ENCODE measurements at places on chromosomes 7 and 10.

- DNase-seq: no peak
Measured at GRCh38 chr7:94623820-94624219, 32.1 kb downstream of the SGCE start.

- no peak for DNase-seq
Measured at GRCh38 chr7:149792220-149792595, 18.8 kb upstream of the ZNF467 start.

- DNase-seq: peak; percentile 77
Measured at GRCh38 chr10:72316748-72317435, 37.8 kb downstream of the DNAJB12 start.

DNA sequence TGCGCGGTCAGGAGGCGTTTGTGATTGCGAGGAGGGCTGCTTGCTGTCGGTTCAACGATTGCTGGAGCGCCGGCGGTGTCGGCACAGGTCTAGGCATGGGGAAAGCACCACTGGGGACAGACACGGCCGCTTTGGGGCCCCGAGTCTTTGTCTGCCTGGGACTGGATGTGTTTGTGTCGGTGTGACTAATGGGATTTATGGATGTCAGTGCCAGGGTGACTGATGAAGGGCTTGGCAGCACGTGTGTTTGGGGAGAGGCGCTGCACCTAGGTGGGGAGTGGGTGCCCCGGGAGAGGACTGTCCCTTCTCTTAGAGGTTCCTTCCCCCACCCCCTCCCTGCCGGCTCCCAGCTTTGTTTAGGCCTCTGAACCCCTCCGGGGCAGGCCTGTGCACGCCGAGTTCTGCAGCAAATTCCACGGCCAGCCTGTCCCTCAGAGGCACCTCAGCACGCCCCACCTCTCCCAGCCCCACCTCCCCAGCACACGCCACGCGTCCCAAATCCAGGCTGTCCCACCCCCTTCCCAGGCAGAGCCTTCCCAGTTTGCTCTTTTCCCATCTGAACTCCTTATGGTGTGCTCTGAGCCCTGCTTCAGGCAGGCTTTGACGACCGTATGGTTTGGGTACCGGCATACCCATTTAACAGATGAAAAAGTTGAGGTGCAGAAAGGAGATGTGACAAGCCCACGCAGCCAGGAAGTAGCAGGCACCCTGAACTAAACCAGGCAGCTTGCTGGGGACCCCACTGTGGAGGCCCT is 6.4 kb upstream of the TNRC18 start:
- DNase-seq: peak; percentile 37

GRCh38 chr10:76454506-76455140 is 1023.2 kb downstream of the LRMDA start:
- DNase-seq: no peak

DNA sequence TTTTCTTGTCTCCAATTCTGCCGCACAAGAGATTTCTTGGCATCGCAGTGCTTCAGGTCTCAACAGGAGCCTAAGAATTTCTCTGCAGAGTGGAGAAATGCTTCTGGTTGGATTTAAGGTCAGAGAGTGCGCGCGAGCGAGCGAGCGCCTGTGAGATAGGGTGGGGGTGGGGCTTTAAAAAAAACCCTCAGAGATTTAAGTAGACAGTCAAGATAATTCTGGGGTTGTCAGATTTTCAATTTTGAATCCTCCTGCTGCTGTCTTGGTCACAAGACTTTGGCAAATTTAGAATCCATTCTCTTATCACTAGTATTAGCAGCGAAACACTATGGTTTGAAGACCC is 49.7 kb downstream of the CPEB3 start:
- no peak for DNase-seq

GRCh38 chr7:131556053-131556908 is at the start of gene PODXL:
Gene PODXL (minus strand): TSS chr7:131556628. CDS start chr7:131556359, 269 bp downstream.
- DNase-seq: no peak

DNA sequence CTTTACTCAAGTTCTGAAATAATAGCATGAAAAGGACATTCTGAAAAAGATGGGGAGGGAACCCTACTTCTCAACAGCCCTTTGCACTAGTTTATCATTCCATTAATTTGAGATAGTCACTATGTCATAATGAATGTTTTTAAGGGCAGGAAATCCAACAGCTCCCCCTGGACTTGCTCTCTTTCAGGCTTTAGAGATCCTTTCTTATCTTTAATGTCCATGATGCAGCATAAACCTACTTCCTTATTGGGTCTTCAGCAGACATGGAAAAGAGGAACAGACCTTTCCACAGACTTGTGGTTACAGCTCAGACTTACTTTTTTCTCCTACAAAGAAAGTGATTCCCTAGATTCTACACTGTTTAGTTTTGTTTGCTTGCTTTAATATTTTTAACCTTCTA is 87.3 kb downstream of the IDE start:
- no peak for DNase-seq

DNA sequence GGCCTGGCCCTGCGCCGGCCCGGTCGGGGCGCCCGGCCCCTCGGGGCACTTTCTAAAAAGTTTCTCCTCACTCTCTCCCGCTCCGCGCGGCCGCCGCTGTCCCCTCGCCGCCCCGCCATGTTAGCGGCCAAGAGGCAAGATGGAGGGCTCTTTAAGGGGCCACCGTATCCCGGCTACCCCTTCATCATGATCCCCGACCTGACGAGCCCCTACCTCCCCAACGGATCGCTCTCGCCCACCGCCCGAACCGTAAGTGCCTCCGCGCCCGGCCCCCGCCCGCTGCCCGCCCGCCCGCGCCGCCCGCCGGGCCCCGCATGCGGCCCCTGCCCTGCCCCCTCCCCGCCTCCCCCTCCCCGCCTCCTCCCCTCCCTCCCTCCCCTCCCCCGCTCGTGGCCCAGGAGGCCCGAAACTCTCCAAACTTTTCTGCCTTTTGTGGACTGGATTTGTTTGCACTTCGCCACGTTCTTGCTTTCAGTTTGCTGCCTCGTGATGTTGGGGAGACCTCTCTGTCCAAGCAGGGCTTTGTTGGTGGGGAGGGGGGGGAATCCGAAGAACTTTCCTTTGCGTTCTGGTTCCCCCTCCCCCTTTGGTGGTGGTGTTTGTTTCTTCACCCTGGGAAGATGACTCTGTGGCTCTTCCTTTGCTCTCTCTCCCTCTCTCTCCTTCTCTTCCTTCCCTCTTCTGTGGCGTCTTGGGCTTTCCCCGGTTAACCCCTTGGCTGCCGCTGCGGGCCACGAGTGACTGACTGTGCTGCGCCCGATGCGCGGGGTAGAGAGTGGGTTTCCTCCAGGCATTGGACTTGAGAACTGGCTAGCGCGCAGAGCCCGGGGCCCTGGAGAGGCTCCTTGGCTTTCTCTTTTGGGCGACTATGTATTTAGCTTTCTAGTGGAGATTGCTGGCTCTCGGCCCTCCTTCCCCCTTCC is 1.6 kb downstream of the TCF7L2 start:
- peak; percentile 62 for DNase-seq

GRCh38 chr10:109689785-109690184 is 233.5 kb downstream of the XPNPEP1 start:
- no peak for DNase-seq

DNA sequence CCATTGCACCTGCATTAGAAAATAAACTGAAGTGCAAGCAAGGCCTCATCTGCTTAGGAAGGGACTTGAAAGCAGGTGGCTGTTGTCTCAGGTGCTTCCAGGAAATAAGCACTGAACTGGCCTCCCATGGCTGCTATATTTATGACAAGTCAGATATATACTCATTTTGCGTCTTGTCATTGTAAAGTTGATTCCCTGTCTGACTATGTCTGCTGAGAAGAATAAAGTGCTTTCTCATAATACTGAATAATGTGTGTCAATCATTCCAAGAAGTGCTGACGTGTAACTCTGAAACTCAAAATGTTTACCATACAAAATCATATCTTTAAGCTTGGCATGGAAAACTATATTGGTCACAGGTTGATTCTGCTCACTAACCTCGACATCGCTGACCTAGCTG is 44.9 kb upstream of the SVOPL start:
- no peak for DNase-seq

DNA sequence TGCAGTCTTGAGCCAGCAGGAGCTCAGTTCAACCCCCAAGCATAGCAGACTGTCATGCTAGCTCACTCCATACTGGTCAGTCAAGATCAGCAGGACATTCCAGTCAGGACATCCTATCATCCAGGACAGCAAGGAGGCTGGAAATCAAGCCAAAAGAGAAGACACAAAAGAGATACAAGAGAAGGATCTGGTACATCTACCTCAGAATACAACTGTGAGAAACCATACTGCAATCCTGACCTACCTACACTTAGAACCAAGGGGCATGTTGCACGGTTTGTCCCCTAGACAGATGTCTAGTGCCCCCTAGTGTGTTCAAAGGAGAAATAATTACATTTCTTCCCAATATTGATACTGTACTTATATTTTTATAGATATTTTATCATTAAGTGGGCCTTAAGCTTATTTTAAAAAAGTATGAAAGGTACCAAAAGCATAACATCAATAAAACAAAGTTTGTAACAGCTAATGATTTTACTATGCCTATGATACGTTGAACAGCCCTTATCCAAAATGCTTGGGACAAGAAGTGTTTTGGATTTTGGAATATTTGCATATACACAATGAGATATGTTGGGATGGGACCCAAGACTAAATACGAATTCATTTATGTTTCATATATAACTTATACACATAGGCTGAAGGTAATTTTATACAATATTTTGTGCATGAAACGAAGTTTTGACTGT is 26.7 kb downstream of the ERCC6 start:
- peak; percentile 22 for DNase-seq

- DNase-seq: no peak
Measured at GRCh38 chr7:37027104-37027503, 302.8 kb upstream of the AOAH start.

DNA sequence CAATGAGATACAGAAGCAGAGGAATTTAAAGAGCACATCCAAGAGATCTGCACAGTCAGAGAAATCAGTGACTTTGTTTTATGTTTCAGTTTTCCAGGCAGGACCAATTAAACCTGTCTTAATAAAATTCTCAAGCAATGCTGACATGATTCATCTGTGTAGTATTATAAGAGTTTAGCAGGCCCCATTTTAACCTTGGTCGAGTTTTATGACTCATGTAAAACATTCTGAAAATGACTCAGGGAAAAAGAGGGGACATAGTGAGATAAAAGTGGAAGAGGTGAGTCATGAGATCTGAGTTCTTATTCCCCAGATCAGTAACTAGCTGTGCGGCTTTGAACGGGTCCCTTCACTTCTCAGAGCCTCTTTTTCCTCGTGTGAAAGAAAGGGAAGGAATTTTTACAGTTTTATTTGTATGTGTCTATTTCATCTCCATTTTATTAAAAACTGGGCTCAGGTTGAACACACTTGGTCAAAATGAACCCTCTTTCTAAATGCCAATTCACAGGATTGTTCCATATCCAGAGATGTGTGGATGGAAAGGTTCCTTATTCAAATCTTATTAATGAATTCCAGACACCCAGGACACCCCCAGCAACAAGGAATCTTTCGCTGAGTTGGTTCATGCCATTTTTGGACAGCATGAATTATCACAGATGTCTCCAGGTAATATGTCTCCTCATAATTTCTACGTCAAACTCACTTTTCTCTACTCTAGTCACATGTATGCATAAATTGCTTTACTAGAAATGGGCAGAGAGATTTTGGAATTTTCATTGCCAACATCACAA is 143.2 kb downstream of the JAZF1 start:
- peak; percentile 44 for DNase-seq

DNA sequence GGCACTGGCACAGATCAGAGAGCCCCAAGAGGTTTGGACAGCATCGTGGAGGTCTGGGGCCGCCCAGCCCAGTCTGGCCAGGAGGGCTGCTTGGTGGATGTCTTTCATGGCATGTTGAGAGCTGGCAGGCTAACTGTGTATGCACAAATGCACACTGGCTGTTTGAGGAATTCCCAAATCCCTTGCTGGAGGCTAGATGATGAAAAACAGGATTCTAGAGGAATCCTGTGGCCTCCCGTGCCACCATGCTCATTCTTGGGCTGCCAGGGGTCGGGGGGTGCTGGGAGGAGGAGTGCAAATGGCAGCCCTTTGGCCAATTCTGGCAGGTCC is 26.5 kb downstream of the LEP start:
- DNase-seq: no peak

GRCh38 chr10:50991456-50992355 is 82.6 kb upstream of the PRKG1 start:
- peak; percentile 4 for DNase-seq

DNA sequence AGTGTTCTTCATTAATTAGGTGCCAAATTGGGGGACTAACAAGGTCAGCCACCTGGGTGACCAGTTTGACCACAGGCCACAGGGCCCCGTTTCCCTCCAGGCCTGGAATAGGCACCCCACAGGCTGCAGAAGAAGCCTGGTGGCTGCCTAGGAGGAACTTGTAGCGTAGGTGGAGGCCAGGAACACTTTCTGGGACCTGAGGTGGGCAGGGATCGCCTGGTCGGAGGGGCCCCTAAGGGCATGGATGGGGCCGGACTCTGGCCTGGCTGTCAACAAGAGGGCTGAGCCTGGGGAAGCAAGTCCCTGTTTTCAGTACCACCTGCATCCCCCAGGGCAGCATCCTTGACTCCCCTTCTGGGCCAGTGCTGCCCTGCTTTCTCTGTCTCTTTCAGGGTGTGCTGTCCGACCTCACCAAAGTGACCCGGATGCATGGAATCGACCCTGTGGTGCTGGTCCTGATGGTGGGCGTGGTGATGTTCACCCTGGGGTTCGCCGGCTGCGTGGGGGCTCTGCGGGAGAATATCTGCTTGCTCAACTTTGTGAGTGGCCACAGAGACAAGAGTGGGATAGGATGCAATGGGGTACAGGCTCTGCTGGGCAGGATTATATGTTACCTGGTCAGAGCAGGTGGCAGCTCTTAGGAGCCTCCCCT is 30.7 kb upstream of the SH2D4B start:
- DNase-seq: no peak

DNA sequence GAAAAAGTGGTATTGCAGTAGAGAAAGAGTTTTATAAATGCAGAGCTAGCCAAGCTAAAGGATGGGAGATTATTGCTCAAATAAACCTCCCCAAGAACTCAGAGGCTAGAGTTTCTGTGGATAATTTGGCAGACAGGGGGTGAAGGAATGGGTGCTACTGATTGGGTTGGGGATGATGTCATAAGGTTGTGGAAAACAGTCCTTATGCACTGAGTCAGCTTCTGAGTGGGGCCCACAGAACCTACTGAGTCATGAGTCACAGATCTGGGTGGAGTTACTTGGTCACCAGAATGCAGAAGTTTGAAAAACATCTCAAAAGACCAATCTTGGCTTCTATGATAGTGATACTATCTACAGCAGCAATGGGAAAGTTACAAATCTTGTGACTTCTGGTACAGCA is 1146.7 kb downstream of the TYW1 start:
- no peak for DNase-seq

DNA sequence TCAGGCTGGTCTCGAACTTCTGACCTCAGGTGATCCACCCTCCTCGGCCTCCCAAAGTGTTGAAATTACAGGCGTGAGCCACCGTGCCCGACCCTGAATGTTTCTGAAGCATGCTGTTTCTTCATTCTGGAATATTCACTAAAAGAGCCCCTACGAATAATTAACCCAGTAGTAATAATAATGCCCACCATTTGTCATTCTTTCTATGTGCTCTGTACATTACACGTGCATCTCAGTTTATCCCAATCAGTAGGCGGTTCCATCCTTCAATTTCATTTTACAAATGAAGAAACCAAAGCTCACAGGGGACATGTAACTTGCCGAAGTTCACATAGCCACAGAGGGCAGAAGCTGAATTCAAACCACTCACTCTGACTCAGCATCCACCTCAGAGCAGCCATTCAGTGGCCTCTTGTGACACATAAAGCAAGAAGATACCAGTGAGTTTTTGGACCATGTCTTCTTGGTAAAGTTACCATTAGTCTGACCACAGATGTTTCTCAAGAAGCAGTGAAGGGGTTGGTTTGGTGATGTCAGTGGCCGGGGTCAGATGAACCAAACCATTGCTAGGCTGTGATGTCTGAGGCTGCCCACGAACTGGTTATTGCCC is 71.9 kb upstream of the DUSP5 start:
- no peak for DNase-seq

GRCh38 chr10:76306856-76307255 is 875.4 kb downstream of the LRMDA start:
- no peak for DNase-seq

All from dermis microvascular lymphatic vessel endothelial cell (primary cell).